SJSA1 (cell line): ENCODE measurements at places on chromosomes 6 and 20. TPM values are rescaled to one million over a fixed set of nuclear protein-coding genes. Genes with fewer than 3 reads are reported as not detected.

DNA sequence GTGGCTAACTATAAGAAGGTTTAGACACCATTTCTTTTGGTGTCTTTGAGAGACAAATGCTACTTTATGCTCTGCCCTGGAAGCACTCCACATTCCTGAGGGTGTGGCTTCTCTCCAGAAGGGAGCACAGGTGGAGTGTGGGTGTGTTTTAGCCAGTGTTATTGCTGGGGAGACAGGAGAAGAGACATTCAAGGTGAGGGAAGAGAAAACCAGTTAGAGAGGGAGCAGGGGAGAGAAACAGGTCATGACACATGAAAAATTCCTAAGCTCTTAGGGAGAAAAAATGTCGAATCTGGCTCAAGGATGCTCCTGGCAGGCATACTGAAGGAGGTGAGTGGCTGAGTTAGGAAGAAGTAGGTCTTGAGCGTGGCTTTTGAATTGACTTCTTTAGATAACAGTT, 292.8 kb downstream of the CLIC5 start:
- no peak for DNase-seq

- no peak for DNase-seq
These were observed 21.9 kb downstream of the ADTRP start for GRCh38 chr6:11756726-11757125.

DNA sequence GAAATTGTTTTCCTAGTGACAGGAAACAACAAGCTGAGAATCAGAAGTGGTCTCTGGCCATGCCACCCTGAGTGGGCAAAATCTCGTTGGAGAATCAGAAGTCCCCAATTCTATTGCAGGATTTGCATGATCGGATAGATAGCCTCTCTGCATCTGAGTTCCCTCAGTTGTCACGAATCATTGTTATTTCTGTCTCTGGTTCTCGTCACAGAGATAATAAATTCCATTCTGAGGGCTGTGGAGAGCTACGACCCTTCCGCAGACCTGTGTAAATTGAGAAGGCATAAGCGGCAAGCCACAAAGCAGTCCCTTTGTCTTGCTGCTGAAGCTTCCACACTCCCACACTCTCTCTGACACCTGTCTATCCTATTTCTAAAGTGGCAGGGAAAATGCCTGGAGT, 102.4 kb upstream of the CNR1 start:
- no peak for DNase-seq

DNA sequence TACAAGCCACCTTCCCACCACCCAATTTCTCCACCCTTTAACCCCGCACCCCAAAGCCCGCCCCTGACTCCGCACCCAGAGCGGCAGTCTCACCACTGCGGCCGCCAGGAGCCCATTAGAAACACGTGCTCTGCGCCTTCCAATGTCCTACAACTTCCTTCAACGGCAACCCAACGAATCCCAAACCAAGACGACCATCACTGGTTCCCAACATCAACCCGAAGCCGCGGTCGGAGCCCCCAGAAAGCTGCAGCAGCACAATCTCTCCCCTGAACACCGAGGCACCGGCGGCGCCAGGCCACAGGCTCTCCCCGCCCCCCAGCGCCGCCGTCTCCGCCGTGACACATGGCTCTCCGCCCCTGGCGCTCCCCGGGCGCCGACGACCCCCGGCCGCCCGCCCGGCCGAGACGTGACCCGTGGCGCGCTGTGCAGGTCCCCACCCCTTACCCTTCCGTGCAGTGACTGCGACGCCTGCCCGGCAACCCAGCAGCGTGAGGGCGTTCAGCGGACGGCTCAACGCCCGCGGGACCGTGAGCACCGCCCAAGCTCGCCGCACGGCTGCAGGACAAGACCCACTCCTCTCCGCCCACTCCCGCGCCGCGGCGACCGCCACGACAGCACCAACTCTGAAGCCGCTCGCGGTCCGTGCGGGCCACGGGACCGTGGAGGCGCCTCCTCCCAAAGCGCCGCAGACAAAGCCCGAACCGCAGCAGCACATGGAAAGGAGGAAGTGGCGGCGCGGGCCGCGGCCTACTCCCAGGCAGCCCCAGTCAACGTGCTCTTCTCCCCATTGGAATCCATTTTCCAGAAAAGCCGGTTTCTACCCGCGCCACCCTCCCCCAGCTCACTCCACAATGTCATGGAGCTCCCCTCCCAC, 551 bp downstream of the SYNCRIP start:
- DNase-seq: peak; percentile 54

GRCh38 chr6:111973927-111974639, 79.8 kb upstream of the CCN6 start:
- DNase-seq: no peak

- no peak for DNase-seq
These were observed 1.1 kb downstream of the GLP1R start for GRCh38 chr6:39049575-39050283.

GRCh38 chr20:11651647-11652046, 266.0 kb upstream of the BTBD3 start:
- no peak for DNase-seq

DNA sequence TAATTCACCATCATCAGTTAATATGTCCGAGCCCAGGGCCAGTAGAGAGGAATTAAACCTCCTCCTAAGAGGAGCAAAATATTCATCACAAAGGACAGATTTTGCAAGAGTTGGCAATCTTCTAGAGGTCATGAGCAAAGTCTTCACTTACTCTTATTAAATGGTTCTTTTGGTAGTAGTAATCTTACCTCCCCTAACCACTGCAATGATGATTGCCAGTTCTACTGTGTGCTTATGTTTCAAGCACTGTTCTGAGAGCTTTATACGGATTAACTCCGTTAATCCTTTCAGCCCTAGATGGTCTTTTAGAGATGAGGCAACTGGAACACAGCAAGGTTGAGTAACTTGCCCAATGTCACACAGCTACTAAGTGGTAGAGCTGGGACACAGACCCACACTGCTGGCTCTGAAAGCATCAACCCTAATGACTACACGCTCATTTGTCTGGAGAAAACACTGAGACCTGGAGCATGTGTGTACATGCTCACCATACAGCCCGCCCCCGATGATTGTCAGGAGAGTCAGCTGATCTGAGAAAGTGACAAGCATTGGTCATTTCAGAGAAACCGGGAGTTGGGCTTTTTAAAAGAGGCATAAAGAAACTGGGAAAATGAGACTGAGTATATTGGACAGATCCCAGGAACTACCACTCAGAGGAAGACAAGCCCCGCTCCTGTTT, 276.0 kb downstream of the NRN1 start:
- DNase-seq: no peak

GRCh38 chr20:5008759-5009158, 7.4 kb upstream of the SLC23A2 start:
- DNase-seq: no peak

GRCh38 chr6:52650941-52651340, 20.0 kb upstream of the TMEM14A start:
- DNase-seq: no peak

DNA sequence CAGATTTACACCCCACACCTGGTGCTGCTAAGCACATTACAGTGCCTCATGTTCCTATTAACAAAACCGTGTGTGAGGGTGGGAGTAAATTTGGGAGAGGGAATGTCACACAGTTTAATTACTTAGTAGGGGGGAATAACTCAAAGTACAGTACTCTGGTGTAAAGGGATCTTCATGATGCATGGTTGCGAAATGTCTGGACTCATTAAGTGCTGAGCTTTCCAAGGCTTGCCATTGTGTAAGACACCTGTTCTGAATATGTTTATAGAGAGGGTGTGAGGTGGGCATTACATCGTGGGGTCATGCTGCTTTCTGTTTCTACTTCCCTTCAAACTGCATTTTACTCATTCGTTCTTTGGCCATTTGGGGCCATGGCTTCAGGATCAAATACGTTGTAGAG, 181.2 kb downstream of the ADGRG6 start:
- no peak for DNase-seq

DNA sequence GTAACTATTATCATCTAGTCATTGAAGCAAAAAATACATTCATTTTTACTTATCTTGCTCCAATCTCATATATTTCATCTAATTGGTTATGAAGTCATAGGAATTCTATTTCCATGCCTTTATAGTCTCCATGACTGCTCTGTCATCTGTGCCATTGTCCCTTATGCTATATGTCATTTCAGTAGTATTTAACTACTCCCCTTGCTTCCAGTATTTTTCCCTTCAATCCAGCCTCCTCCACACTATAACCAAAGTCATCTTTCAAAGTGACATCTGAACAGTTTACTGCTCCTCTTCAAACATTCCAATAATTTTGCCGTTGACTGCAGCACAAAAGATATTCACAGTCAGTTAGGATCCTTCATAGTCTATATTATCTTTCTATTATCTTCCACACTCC, 216.6 kb upstream of the HS3ST5 start:
- DNase-seq: no peak

- no peak for DNase-seq
These were observed 1.5 kb downstream of the DLL1 start for GRCh38 chr6:170289180-170289931.

DNA sequence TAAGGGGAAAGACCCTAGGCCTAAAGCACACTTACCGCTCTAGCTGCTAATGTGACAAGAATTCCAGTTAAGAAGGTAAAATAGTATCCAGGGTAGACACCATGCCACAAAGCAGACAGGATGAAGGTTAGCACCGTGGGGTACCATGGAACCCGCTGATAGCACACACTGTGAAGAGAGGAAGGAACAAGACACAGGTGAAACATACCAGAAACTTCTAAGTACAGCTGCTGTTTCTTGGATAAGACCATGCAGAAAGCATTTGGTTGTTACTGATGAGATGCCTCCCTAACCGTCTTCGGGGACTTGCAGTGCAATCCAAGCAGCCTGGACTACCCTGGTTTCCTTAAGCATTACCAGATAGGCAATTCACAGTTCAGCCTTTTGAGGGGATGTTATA, 99.4 kb downstream of the MBOAT1 start:
- DNase-seq: no peak

DNA sequence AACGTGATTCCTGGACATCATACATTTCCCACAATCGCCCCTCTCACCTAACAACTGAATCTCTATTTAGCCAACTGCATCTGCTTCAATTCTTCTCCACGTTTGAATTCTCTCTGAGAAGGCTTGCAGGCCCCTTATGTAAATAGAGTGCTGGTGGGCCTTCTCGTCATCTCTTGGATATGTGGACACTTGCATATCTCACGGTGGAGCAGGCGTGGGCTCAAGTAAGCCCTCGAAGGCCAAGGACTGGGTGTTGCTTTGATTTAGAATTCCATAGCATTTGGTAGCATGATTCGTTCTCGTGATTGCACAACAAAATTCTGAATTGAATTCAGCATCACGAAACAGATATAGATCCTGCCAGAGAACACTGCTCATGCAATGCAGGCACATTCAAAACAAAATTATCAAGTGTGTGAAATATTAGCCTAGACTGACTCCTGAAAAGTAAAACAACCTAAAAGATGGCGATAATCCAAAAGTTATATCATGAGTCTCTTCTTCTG, 613.6 kb downstream of the TFAP2A start:
- DNase-seq: no peak

- DNase-seq: no peak
These were observed 1.4 kb downstream of the NFS1 start for GRCh38 chr20:35697696-35698297.

DNA sequence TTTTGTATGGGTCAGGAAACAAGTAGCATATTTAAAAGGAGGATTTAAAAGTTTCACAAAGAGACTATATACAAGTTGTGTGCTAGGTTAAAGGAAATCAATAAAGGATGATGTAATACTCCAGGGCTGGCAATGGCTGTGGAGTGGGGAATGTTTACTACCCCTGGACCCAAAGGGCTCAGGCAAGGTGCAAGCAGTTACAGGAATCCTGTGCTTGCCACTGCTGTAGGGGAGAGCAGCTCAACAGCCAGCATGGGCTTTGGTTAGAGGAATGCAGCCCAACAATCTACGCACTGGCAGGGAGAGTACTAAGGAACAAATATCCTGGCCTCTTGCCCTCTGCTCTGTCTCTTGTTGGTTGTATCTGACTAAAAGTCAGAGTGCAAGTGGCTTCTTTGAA, 1642.2 kb downstream of the KHDRBS2 start:
- no peak for DNase-seq

DNA sequence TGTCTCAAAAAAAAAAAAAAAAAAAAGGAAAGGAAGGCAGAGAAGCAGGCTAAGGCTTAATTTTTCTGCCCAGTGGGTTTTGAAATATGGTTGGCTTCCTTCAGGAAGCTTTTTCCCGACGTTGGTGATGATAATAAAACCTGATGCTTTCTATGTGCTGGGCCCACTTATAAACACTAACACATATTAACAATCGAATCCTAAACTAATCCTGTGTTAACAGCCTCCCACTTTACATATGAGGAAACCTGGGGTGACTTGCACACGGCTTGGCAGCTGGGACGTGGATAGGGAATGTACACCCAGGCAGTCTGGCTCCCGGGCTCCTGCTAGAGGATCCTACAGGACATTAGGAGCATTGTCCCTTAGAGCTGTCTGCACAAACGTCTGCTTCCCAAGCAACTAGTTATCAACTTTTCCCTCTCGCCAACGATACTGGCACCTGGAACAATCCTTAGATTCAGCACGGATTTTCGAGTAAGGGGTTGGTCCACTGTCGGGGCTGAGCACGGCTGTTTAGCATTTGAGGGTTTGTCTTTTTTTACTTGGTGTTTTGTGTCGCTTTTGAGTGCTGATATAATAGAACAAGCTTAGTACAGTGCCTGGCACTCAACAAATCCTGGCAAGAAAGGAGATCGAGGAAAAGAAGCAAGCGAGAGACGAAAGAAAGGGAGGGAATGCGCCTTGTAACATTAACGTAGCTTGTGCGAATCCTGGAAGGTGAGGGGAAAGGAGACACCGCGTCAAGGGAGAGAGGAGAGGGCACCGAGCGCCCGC, 622 bp upstream of the KIZ start:
- DNase-seq: peak; percentile 85

- no peak for DNase-seq
These were observed 1.5 kb upstream of the PYGB start for GRCh38 chr20:25246182-25246999.

Gene RSPO4
- not detected in 2 replicates for total RNA-seq

Gene BAK1
- total RNA-seq: 14.3 and 23.3 TPM in 2 replicates

Gene APOM
- 0.75 and 1.1 TPM in 2 replicates for total RNA-seq

Gene INSM1
- not detected in 2 replicates for total RNA-seq

Gene FAM184A
- not detected in 2 replicates for total RNA-seq

Gene RIPOR3
- total RNA-seq: 1.3 and 1.8 TPM in 2 replicates

Gene DLL1
- 0.03 TPM in 1 of 2 replicates, not detected in the other for total RNA-seq

Gene MYMX
- total RNA-seq: 0.53 TPM in 1 of 2 replicates, not detected in the other

Gene ACTL10
- total RNA-seq: not detected in 2 replicates

Gene HCRTR2
- not detected in 2 replicates for total RNA-seq

Gene HLA-DMB
- total RNA-seq: not detected in 2 replicates

Gene MLIP
- total RNA-seq: not detected in 2 replicates

Gene CASS4
- not detected in 2 replicates for total RNA-seq

Gene BPIFB1
- not detected in 2 replicates for total RNA-seq

Gene PRSS16
- not detected in 2 replicates for total RNA-seq
